Neuronal stem cell (in vitro differentiated cells): ENCODE measurements at places on chromosomes 4 and X.

- no peak overlapping the region for H3K4me3 ChIP-seq
- H3K27me3 ChIP-seq = no peaks in the 10 kb centered on the region
- H3K36me3 ChIP-seq = no peaks in the 10 kb centered on the region
- H3K27ac ChIP-seq = no peak overlapping the region
Observed at GRCh38 chrX:39299615-39300014, 498.4 kb downstream of the MID1IP1 start.

GRCh38 chr4:84958434-84958833 lies 8.1 kb downstream of the WDFY3 start:
- no peak overlapping the region for H3K27ac ChIP-seq
- H3K4me1 ChIP-seq = peaks cover 5% of the 10 kb centered on the region
- no peak for DNase-seq
- no peak overlapping the region for H3K4me3 ChIP-seq

GRCh38 chr4:71608678-71609071 lies 175.2 kb downstream of the GC start:
- peaks cover 2% of the 10 kb centered on the region for H3K4me1 ChIP-seq
- no peaks in the 10 kb centered on the region for H3K27me3 ChIP-seq
- no peak overlapping the region for H3K4me3 ChIP-seq
- no peak for DNase-seq

DNA sequence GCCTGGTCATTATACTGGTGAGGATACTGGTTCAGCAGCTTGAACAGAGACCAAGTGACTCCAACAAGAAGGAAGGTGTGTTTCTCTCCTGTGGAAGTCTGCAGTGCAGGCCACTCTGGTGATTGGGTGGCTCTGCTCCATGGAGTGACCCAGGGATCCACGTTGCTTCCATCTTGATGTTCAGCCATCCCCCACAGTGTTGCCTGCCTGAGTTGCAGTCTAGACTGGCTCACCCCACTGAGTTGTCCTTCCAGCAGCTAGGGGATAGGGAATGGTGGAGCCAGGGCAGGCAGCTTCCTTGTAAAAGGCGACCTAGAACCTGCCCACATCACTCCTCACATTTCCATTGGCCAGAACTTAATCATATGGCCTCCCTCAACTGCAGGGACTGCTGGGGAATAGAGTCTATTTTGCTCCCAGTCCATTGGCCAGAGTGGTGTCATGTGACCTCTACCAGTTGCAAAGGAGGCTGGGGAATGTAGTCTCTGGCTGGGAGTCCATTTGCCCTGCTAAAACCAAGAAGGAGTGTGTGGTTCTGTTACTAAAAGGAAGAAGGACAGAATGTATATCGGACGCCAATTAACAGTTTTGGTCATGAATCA lies 8.0 kb downstream of the MAN2B2 start:
- no peak for DNase-seq
- no peaks in the 10 kb centered on the region for H3K4me1 ChIP-seq
- H3K4me3 ChIP-seq = peak overlapping the region; percentile 28
- no peaks in the 10 kb centered on the region for H3K27me3 ChIP-seq
- H3K27ac ChIP-seq = no peak overlapping the region
- peaks cover 4% of the 10 kb centered on the region for H3K36me3 ChIP-seq

DNA sequence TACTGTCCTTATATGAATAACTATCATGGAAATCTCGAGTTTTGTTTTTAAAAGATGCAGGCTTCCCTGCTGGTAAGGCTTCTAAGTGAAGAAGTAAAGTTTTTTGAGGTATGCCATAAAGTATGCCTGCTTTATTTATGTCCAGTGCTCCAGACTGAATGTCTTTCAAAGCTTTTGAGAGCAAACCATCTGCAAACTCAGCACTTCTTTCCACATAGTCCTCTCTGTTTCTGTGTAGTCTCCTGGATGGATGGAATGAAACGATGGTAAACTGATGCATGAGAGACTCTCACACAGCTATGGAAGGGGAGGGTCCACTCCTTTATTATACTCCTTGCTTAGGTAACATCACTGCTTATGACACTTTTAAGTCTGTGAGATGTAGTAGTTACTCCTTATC lies 73.7 kb downstream of the NCAPG start:
- H3K27me3 ChIP-seq = no peaks in the 10 kb centered on the region
- no peak for DNase-seq
- H3K36me3 ChIP-seq = peaks cover 4% of the 10 kb centered on the region
- no peaks in the 10 kb centered on the region for H3K4me1 ChIP-seq
- no peak overlapping the region for H3K27ac ChIP-seq
- no peak overlapping the region for H3K4me3 ChIP-seq

GRCh38 chr4:168102403-168102802 lies 10.1 kb downstream of the ANXA10 start:
- no peaks in the 10 kb centered on the region for H3K36me3 ChIP-seq
- H3K27ac ChIP-seq = no peak overlapping the region
- H3K27me3 ChIP-seq = no peaks in the 10 kb centered on the region
- DNase-seq = no peak
- no peaks in the 10 kb centered on the region for H3K4me1 ChIP-seq

DNA sequence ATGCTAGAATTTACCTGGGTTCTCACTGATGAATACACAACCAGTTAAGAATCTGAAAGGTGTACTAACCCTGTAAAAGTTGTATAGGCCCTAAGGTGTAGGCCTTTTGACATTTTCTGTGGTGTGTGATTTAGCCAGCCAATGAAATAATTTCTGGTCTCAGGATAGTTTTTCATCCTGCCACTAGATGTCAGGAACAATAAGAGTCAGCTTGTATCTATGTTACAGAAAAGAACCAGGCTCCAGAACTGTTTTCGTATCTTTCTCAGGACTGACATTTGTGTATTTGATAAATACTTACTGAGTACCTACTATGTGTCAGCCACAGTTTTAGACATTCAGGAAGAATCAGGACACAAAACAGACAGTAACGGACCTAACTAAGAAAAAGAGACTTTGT lies 673.6 kb upstream of the TENM3 start:
- H3K4me1 ChIP-seq = peaks cover 2% of the 10 kb centered on the region
- no peaks in the 10 kb centered on the region for H3K36me3 ChIP-seq
- no peak overlapping the region for H3K27ac ChIP-seq
- H3K27me3 ChIP-seq = no peaks in the 10 kb centered on the region
- DNase-seq = no peak

GRCh38 chrX:9873360-9873759 lies 87.1 kb downstream of the SHROOM2 start:
- peaks cover 4% of the 10 kb centered on the region for H3K4me1 ChIP-seq
- no peak for DNase-seq
- no peaks in the 10 kb centered on the region for H3K36me3 ChIP-seq
- H3K4me3 ChIP-seq = no peak overlapping the region
- no peaks in the 10 kb centered on the region for H3K27me3 ChIP-seq

DNA sequence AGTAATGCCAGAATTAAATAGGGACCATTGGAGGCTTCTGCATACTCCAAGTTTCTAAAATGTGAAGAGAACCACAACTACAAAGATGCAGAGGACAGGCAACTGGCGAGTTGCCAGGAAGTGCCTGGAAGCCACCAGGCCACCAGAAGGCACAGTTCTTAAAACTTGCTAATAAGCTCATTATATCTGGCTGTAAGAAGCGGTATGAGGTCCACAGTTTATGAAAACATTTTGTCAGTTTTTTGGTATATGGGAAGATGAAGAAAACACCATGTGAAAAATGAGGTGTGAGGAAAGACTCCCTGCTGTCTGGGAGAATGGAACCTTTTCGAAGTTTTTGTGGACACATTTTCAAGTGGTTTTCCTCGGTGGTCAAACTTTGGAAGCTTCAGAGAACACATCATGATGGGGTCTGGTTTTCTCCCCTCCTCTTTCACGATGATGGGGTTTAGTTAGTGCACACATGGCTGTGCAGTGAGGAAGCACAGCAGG lies 202.7 kb downstream of the NR3C2 start:
- H3K4me1 ChIP-seq = no peaks in the 10 kb centered on the region
- no peaks in the 10 kb centered on the region for H3K27me3 ChIP-seq
- no peak for DNase-seq
- no peak overlapping the region for H3K27ac ChIP-seq
- H3K4me3 ChIP-seq = no peak overlapping the region

DNA sequence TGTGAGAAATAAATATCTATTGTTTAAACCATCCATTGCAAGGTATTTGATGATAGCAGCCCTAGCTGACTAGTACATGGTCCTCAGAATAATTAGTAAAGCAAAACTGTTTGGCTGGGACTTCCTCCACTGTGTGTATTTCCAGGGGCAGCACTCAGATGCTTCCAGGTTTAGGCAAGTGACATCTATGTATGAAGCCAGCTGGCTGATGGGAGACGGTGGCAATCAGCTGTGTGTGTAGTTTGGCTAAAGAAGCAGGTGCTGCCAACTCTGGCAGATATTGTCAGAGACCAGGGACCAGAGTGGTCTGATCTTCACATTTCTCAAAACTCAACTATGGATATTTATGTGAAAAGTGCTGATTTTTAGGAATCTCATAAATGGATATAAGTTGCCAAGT lies 19.1 kb downstream of the HS3ST1 start:
- H3K27ac ChIP-seq = no peak overlapping the region
- H3K27me3 ChIP-seq = no peaks in the 10 kb centered on the region
- no peak for DNase-seq
- no peaks in the 10 kb centered on the region for H3K36me3 ChIP-seq

DNA sequence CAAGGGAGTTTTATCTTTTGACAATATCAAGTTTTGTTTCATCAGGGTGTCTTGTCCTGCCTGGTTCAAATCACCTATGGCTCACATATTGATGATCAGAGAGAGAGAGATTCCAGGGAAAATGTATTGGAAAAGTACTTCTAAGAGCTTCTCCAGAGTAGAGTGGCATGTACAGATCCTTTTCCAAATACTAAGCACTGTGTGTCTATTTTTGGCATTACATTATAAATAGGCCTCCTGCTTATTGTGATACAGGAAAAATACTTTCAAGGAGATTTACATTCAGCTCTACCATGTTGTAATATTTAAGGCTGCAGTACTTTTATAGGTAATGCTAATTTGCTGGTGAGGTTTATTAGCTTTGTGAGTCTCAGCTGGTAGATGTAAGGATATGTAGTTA lies 100.8 kb downstream of the DCK start:
- H3K4me3 ChIP-seq = no peak overlapping the region
- H3K36me3 ChIP-seq = no peaks in the 10 kb centered on the region
- no peaks in the 10 kb centered on the region for H3K27me3 ChIP-seq
- no peak overlapping the region for H3K27ac ChIP-seq

DNA sequence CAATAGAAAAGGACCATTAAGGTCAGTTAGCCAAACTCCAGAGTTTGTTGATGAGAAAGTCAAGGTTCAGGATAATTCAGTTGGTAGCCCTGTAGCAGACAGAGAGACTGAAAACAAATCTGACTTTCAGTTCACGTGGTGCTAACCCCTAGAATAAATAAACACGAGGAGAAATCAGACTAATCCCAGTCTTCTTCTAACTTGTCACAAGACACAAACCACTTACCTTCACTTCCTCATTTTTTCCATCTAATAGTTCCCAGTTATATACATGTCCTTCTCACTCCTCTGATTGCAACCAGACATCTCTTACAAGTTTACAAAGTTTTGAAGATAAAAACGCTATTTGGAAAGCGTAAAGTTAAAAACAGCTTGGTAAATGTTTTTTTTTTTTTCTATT lies 7.7 kb downstream of the TLR7 start:
- H3K36me3 ChIP-seq = no peaks in the 10 kb centered on the region
- no peak overlapping the region for H3K27ac ChIP-seq
- no peaks in the 10 kb centered on the region for H3K27me3 ChIP-seq

GRCh38 chr4:2296631-2297601 lies 35.0 kb upstream of the MXD4 start:
- H3K36me3 ChIP-seq = no peaks in the 10 kb centered on the region
- H3K27ac ChIP-seq = no peak overlapping the region
- DNase-seq = no peak

DNA sequence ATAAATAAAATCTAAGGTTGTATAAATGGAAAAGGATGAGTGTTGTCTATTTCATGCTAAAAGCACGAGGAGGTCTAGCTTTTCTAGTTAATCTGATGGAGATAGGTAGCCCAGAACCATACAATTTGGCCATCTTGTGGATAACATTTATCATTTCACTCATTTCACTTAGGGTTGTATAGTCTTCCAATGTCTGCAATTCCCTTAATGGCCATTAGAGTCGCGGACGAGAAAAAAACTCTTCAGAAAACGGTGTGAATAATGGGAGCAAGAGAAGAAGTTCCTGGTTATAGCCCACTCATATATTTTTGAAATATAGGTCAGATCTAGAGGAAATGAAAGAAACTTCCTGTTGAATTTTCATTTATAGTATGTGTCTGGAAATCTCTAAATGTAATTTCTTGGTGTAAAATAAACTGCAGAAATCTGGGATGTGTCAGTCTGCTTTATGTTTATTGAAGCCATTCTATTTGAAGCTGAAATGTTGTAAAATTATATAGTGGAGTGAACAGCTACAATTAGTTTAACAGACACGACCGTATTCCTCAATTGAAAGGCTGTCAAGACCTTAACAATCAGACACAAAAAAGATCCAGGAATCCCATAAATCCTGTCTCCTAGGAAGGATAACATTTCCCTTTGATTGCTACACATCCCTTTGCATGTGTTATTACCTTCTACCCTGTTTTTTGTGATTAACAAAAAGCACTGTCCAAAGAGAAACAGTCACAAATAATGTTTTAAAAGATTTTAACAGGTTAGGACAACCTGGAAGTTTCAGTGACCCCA lies 47.7 kb upstream of the MGST2 start:
- H3K27me3 ChIP-seq = no peaks in the 10 kb centered on the region
- no peak overlapping the region for H3K27ac ChIP-seq
- DNase-seq = no peak
- H3K4me3 ChIP-seq = no peak overlapping the region
- H3K4me1 ChIP-seq = peaks cover 2% of the 10 kb centered on the region

- no peak for DNase-seq
- H3K27ac ChIP-seq = no peak overlapping the region
- no peaks in the 10 kb centered on the region for H3K4me1 ChIP-seq
- H3K27me3 ChIP-seq = no peaks in the 10 kb centered on the region
- H3K4me3 ChIP-seq = no peak overlapping the region
Observed at GRCh38 chr4:145625677-145626622, 6.8 kb downstream of the MMAA start.

DNA sequence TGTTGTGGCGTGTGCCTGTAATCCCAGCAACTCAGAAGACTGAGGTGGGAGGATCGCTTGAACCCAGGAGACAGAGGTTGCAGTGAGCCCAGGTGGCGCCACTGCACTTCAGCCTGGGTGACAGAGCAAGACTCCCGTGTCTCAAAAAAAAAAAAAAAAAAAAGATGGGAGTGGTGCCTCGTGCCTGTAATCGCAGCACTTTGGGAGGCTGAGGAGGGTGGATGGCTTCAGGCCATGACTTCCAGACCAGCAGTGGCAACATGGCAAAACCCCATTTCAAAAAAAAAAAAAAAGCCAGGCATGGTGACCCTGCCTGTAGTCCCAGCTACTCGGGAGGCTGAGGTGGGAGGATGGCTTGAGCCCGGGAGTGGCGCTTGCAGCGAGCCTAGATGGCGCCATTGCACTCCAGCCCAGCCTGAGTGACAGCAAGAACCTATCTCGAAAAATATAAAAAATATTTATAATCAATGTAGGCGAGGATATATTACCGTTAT lies 27.0 kb downstream of the EIF2S3 start:
- no peaks in the 10 kb centered on the region for H3K27me3 ChIP-seq
- H3K4me3 ChIP-seq = no peak overlapping the region
- H3K4me1 ChIP-seq = no peaks in the 10 kb centered on the region
- no peaks in the 10 kb centered on the region for H3K36me3 ChIP-seq
- H3K27ac ChIP-seq = no peak overlapping the region

GRCh38 chr4:24588216-24588954 lies 4.0 kb upstream of the DHX15 start:
- H3K27ac ChIP-seq = no peak overlapping the region
- H3K27me3 ChIP-seq = no peaks in the 10 kb centered on the region
- H3K36me3 ChIP-seq = no peaks in the 10 kb centered on the region
- no peak overlapping the region for H3K4me3 ChIP-seq
- DNase-seq = no peak
